ENCODE measurements at places on chromosomes 16 and 17. TPM values are rescaled to one million over a fixed set of nuclear protein-coding genes. Genes with fewer than 3 reads are reported as not detected.

- no peak for DNase-seq
- H3K4me1 ChIP-seq = no peaks in the 10 kb centered on the region
- no peak overlapping the region for H3K4me3 ChIP-seq
- no peaks in the 10 kb centered on the region for H3K27me3 ChIP-seq
- H3K36me3 ChIP-seq = no peaks in the 10 kb centered on the region
These were observed 68.0 kb upstream of the GAS7 start for GRCh38 chr17:10266296-10266876.

GRCh38 chr16:53740933-53741531 lies 37.1 kb downstream of the FTO start:
- DNase-seq = no peak
- peaks cover 15% of the 10 kb centered on the region for H3K4me1 ChIP-seq
- no peak overlapping the region for H3K27ac ChIP-seq
- H3K36me3 ChIP-seq = no peaks in the 10 kb centered on the region
- peaks cover 1% of the 10 kb centered on the region for H3K27me3 ChIP-seq
- no peak overlapping the region for H3K4me3 ChIP-seq

DNA sequence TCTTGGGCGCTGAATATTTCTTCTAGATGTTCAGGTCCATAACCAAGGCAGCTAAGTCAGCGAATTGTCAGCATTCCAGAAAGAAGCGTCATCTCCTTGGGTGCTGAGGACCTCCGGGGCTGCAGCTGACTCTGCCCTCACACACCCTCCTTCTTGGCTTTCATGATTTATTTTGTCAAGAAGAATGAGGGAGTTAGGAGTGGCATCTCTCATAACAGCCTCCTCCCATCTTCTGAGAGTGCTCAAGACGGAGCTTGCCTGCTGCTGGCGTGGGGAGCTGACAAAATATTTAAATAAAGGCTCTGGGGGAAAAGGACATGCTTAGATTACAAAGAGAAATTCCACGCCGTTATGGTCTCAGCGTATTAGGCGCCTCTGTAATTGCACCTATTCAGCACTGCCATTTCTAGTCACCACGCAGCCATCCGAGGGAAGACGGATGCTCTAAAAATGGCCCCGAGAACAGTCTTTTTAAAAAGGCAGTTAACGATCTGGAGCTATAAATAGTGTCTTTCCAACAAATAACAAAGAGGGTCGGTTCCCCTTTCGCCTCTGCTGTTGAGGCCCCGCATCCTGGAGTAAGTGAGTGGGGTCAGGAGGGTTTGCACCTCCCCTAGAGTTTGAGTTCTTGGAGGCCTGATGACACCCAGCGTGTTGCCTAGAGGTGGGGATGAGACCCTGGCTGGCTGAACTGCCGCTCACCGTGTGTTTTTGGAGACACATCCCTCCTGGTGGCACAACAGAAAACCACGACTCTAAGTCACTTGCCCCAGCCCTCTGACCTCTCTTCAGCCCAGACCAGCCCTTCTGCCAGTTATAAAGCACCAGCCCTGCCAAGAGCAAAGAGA lies 187.0 kb downstream of the CCDC182 start:
- H3K27ac ChIP-seq = no peak overlapping the region
- DNase-seq = no peak
- peaks cover 7% of the 10 kb centered on the region for H3K27me3 ChIP-seq
- no peak overlapping the region for H3K4me3 ChIP-seq

DNA sequence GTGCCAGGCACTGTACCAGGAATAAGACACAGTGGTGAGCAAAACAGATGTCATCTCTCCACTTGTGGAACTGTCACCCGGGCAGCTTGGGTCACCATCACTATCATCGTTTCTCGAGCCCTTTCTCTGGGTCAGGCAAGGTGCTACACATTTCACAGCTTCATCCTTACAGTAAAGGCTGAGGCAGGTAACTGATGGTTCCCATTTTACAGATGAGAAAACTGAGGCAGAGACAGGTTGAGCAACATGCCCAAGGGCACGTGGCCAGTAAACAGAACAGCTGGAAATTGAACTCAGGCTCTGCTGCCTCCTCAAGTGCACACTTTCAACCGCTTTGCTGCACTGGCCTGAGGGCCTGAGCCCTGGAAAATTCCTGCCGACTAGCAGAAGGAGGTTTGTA lies 294.6 kb downstream of the XYLT1 start:
- H3K4me1 ChIP-seq = peaks cover 7% of the 10 kb centered on the region
- no peak for DNase-seq
- H3K27ac ChIP-seq = no peak overlapping the region

Gene ERI2
- 7.1 TPM for total RNA-seq

Gene ABCA5
- total RNA-seq = 18.7 TPM

DNA sequence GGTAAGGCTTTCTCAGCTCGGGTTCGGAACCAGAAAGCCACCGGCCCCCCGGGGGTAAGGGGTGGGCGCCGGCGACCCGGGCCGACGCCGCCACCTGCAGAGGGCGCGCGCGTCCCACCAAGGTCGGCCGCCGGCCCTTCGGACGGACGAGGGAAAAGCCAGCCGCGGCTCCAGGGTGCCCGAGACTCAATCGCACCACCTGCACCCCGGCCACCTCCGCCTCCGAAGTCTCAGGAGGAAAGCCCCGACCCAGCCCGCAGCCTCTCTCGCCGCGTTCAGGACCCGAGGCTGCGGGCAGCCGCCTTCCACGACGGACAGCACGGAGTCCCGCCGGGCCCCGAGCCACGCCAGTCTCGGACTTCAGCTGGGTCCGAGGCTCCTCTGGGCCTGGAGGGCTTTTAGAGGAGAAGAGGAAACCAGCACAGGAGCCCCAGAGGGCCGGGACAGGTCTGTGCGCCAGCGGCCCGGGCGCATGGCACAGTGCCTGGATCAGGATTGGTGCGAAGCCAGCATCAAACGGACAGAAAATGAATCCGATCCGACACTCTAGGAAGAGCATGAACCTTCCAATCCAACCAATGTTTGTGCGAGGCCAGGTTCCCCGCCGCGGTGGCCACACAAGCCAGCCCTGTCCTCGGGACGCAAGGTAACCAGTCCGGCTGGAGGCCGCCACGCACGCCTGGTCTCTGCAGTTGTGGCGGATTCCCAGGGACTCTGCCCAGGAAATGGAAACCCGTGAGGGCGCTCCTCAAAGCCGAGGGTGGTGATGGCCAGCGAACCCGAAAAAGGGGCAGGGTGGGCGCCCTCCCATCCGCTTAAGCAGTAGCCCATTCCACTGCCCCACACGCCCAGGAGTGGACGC lies 6.7 kb downstream of the CBX8 start:
- no peak overlapping the region for H3K4me3 ChIP-seq
- peak; percentile 66 for DNase-seq
- peaks cover 2% of the 10 kb centered on the region for H3K36me3 ChIP-seq
- no peak overlapping the region for H3K27ac ChIP-seq
- H3K27me3 ChIP-seq = peaks cover 12% of the 10 kb centered on the region

- H3K36me3 ChIP-seq = peaks cover 5% of the 10 kb centered on the region
- H3K27me3 ChIP-seq = peaks cover 18% of the 10 kb centered on the region
- peak overlapping the region; percentile 94 for H3K4me3 ChIP-seq
- peaks cover 44% of the 10 kb centered on the region for H3K4me1 ChIP-seq
- H3K27ac ChIP-seq = peak overlapping the region; percentile 86
These were observed 1.0 kb downstream of the NHERF1 start for GRCh38 chr17:74749279-74750038.

Gene MMD
- 48.5 TPM for total RNA-seq

- H3K4me1 ChIP-seq = peaks cover 20% of the 10 kb centered on the region
- H3K36me3 ChIP-seq = peaks cover 5% of the 10 kb centered on the region
- H3K27me3 ChIP-seq = peaks cover 28% of the 10 kb centered on the region
- no peak for DNase-seq
- peak within 1 kb of the TSS; percentile 85 for H3K4me3 ChIP-seq
These were observed at the start of gene ANKRD13B for GRCh38 chr17:29592850-29593551. ANKRD13B (plus strand) TSS chr17:29593132; CDS start chr17:29593622, 490 bp downstream.

- peak overlapping the region; percentile 66 for H3K4me3 ChIP-seq
- no peak for DNase-seq
- peaks cover 30% of the 10 kb centered on the region for H3K4me1 ChIP-seq
- H3K27me3 ChIP-seq = peaks cover 9% of the 10 kb centered on the region
These were observed 6.5 kb downstream of the ADAT1 start for GRCh38 chr16:75616521-75617010.

DNA sequence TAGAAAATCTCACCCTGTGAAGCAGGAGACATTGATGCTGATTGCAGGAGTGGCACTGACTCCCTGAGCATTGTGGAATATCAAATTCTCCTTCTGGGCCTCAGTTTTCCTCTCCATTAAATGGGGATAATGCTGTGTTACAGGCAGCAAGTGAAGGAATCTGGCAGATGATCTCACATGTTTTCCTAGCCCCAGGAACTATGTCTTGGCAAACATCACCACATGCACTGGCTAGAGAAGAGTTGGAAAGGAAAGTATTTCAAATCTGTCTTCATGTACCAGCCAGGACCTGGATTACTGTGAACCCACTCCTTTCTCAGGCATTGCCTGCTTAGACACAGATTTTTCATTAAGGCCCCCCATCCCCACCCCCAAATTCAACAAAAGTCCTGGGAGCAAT lies 13.6 kb upstream of the CCL8 start:
- no peak for DNase-seq
- no peak overlapping the region for H3K27ac ChIP-seq
- H3K27me3 ChIP-seq = no peaks in the 10 kb centered on the region
- peaks cover 5% of the 10 kb centered on the region for H3K4me1 ChIP-seq

DNA sequence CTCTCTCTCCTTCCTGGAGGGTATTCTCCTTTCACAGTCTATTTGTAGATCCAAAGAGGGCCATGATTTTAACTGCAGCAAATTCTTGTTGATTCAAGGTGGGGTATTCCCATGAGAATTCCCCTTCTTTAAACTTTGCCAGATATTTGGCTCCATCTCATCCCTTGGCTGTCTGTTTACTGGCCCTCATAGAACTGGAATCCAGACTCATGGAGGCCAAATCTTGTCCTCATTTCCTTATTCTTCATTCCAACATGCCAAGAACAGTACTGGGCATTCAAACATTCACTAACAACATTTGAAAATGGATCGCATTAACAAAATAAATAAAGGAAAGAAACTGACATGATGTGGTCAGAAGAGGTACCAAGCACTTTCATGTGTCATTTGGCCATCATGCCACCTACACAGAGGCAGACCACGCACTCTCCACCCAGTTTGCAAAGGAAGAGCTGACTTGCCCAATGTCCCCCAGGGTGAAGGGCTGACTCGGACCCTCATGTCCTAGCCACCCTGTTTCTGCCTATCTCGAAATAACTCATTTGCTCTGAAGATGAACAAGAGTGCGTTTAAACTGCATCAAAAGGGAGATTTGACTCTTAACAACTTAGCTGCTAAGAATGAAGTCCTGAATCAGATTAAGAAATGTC lies 23.1 kb upstream of the SLC35B1 start:
- no peak for DNase-seq
- no peak overlapping the region for H3K27ac ChIP-seq
- H3K36me3 ChIP-seq = no peaks in the 10 kb centered on the region
- peaks cover 10% of the 10 kb centered on the region for H3K4me1 ChIP-seq

DNA sequence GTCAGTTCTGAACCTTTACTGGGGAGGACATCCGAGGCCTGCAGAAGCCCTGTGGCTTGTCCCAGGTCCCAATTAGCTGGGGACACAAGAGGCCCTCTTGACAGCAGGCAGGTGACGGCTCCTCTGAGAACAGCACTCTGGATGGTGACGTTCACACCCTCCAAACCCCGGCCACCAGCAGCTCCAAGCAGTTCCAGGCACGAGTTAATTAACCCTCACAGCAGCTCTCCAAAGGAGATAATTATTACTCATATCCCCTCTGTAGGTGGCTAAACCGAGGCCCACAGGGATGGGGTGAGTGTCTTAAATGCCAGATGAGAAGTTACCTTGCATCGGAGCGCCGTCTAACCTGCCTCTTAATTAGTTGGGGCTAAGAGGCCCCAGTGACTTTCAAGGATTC lies 168.9 kb upstream of the CIBAR2 start:
- H3K36me3 ChIP-seq = no peaks in the 10 kb centered on the region
- H3K4me3 ChIP-seq = no peak overlapping the region
- no peak for DNase-seq

DNA sequence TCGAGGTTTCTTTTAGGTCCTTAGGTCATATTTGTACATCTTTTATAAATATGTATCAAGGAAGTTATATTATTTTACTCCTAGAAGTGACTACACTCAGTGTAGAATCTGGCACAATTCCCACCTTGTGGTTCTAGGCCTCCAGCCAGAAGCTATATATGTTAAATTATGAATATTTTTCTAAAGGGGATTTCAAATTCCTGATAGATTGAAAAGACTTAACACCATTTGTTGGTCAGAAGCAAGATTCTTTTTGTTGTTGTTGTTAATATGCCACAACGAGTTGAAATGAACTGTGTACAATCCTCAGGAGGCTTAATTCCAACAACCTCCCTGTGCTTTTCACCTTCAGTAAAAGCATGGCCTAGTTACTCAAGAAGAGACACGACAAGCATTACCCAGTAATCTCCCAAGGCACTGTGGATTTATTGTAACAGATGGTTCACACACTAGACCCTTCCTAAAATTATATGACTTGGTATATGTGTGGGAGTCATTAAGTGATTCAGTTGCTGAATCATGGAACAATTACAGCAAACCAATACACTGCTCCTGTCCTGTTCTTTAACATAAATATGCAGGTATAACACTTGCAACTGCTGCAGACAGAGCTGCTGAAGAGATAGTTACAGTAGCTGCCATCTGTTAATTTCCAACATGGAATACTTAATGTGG lies 964.4 kb upstream of the GOT2 start:
- H3K27me3 ChIP-seq = no peaks in the 10 kb centered on the region
- no peaks in the 10 kb centered on the region for H3K36me3 ChIP-seq
- no peak for DNase-seq
- H3K4me3 ChIP-seq = no peak overlapping the region
- no peak overlapping the region for H3K27ac ChIP-seq
- no peaks in the 10 kb centered on the region for H3K4me1 ChIP-seq

- H3K27ac ChIP-seq = no peak overlapping the region
- H3K27me3 ChIP-seq = peaks cover 8% of the 10 kb centered on the region
- H3K36me3 ChIP-seq = peaks cover 83% of the 10 kb centered on the region
- H3K4me3 ChIP-seq = peak overlapping the region; percentile 52
- no peak for DNase-seq
These were observed 65.8 kb upstream of the ENDOV start for GRCh38 chr17:80349151-80349651.

Gene MAPT
- total RNA-seq = 0.28 TPM

DNA sequence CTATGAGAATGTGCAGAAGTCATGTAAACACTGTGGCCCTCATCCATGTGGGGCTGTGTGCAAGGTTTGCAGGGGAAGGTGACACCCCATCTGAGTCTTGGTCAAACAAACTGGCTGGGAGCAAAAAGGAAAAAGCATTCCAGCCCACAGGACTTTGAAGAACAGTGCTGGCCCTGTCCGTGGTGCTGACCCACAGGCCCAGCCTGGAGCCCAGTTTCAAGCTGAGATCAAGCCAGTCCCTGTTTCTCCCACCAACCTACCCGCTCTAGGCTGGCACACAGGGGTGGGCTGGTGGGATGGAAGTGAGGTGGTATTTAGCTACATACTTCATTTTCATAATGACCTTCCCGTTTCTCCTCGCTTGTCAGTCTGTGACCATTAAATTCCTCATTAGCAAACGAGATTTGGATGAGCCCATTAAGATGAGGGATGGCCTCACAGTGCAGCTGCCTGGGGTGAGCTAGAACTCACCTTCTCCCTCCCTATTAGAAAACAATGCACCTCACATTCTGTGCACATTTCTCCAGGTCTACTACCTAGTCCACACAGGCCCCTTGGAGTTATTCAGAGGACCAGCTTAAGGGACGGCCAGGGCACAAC lies 12.6 kb upstream of the RPL38 start:
- no peak overlapping the region for H3K4me3 ChIP-seq
- no peak overlapping the region for H3K27ac ChIP-seq
- H3K36me3 ChIP-seq = no peaks in the 10 kb centered on the region

GRCh38 chr17:42759982-42760651 lies 910 bp upstream of the RAMP2 start:
- peaks cover 17% of the 10 kb centered on the region for H3K36me3 ChIP-seq
- DNase-seq = no peak
- peaks cover 55% of the 10 kb centered on the region for H3K4me1 ChIP-seq
- peak overlapping the region; percentile 88 for H3K4me3 ChIP-seq

Data from endothelial cell (in vitro differentiated cells).